ENCODE measurements at places on chromosomes 6 and 20.
A peak's percentile ranks its signal among the peaks of the same experiment; 100 is the strongest.

- no peak for DNase-seq
Observed at GRCh38 chr6:145214570-145214969, 520.8 kb downstream of the EPM2A start.

- no peak for DNase-seq
Observed at GRCh38 chr6:113954653-113955052, 16.3 kb downstream of the HDAC2 start.

- no peak for DNase-seq
Observed at GRCh38 chr20:7975851-7976414, 35.7 kb upstream of the HAO1 start.

GRCh38 chr6:140821196-140821595, 1311.5 kb upstream of the GJE1 start:
- no peak for DNase-seq

GRCh38 chr6:135922174-135922573, 70.7 kb downstream of the PDE7B start:
- DNase-seq, result peak; percentile 51

DNA sequence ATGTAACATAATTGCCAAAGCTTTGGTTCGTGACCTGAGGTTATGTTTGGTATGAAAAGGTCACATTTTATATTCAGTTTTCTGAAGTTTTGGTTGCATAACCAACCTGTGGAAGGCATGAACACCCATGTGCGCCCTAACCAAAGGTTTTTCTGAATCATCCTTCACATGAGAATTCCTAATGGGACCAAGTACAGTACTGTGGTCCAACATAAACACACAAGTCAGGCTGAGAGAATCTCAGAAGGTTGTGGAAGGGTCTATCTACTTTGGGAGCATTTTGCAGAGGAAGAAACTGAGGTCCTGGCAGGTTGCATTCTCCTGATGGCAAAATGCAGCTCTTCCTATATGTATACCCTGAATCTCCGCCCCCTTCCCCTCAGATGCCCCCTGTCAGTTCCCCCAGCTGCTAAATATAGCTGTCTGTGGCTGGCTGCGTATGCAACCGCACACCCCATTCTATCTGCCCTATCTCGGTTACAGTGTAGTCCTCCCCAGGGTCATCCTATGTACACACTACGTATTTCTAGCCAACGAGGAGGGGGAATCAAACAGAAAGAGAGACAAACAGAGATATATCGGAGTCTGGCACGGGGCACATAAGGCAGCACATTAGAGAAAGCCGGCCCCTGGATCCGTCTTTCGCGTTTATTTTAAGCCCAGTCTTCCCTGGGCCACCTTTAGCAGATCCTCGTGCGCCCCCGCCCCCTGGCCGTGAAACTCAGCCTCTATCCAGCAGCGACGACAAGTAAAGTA, 547 bp upstream of the ESR1 start:
- no peak for DNase-seq

DNA sequence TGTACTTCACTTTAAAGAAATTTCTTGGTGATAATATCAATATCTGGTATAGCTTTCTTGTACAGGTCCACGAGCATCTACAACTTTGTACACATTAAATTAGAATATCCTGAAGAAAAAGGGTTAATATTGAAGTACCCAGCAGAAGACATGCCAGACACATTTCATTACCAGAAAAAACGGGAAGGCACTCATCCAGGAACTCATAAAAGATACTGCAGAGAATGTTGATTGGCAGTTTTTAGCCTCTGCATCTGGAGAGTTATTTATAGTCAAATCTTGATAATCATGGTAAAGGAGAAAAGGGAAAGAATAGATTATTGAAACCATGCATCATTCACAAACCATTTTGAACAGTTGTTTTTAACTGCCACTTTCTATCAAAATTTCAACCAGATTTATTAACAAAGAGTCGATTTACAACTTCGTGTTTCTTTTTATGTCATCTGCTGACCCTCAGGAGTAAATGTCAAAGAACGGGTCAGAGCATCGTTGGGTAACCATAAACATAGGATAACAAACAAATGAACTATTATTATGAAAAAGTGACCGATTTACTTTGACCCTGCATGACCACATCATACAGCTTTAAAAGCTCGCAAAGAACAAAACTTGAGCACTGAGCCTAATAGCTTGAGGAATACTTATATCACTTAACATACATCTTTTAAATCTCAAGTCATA, 229.2 kb upstream of the SGK1 start:
- DNase-seq, result no peak

DNA sequence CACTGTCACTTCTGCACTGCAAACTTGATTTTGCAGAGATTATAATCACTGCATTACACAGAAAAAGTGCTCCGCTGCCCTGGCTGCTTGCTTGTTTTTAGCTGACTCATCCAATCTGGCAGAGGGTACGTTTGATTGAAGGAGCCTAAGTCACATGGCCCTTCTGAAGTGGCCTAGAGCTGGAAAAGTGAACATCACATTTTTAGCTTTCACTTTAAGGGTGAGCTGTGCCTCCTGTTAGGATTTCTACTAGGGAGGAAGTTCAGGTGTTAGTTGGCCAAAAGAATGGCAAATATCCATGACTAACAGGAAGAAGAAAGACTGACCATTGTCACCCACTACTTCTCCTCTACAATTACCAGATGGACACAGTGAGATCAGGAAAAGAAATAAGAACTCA, 889.1 kb upstream of the MAP3K7 start:
- peak; percentile 23 for DNase-seq

DNA sequence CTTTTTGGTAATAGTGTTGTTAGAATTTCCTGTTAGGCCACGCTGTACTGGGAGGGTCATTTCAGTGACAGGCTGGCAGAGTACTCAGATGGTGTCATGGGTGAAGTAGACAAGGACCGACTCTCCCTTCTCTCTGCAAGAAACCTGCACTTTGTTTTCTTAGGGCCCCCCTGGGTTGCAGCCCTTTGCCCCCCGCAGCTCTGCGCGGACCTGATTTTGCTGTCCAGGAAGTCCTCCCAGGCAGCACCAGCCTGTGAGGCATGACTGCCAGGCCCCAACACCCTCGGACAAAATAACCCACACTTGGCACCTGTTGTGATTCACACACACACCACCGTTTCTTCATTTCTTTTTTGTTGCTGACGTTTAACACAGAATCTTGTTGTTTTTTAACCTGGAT, 21.8 kb upstream of the CLDN20 start:
- no peak for DNase-seq

GRCh38 chr6:37517411-37517812, 17.7 kb upstream of the CCDC167 start:
- no peak for DNase-seq

DNA sequence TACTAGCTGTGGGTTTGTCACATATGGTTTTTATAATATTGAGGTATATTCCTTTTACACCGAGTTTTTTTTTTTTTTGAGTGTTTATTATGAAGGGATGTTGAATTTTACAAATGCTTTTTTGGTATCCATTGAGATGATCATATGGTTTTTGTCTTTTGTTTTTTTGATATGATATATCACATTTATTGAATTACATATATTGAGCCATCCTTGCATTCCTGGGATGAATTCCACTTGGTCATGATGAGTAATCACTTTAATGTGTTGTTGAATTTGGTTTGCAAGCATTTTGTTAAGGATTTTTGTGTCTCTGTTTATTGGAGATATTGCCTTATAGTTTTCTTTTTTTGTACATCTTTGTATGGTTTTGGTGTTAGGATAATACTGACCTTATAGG, 3.3 kb upstream of the ZNF337 start:
- DNase-seq, result no peak

DNA sequence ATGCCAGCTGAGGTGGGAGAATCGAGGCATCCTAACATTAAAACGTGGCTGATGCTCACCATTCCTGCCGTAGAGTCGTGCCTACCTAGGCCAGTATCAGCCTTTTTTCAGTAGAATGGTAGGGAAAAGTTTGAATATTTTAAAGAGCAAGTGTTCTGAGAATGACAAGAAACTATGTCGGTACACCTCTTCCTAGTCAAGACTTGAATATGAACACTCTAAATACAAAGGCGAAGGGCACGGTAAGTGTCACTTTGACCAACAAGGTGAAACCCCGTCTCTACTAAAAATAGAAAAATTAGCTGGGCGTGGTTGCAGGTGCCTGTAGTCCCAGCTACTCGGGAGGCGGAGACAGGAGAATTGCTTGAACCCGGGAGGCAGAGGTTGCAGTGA, 1.0 kb downstream of the GINM1 start:
- no peak for DNase-seq

DNA sequence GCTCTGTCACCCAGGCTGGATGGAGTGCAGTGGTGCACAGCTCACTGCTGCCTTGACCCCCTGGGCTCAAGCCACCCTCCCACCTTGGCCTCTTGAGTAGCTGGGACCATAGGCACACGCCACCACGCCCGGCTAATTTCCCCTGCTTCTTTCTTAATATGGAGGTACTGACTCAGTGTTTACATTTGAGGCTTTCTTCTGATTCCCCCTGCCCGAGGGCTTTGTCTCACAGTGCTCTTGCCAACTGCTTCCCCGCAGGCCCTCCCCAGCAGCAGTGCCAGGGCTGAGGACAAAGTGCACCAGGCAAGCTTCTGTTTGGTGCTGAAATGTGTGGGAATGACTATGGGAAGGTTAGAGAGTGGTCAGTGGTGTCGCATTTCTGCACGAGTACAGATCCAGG, 34.8 kb downstream of the NR2E1 start:
- no peak for DNase-seq

- DNase-seq, result no peak
Observed at GRCh38 chr6:136252441-136252840, 2.3 kb upstream of the MTFR2 start.

DNA sequence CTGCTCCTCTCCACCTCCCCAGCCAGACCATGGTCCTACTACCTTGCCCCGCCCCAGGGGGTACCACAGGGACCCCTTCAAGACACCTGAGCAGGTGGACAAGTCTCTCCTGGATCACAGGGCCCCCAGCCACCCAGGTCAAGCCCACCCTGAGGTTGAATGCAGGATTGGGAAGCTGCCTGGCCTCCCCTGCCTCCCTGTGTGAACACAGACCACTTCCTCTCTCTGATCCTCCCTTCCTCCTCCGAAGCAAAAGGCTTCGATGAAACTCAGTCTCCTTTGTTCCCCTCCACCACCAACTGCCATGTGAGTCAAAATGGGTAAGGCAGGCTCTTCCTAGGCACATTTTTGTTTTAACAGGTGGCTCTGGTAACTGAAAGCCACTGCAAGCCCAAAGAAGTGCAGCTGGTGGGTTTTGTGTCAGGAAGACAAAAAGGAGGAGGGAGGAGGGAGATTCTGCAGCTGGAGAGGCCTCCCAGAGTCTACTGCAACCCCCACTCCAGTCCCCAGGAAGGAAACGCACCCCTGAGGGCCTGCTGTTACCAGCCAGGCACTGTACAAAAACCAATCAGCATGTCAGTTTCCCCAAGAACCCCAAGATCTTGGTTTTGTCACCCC, 5.4 kb downstream of the ADA start:
- DNase-seq, result peak; percentile 16

- DNase-seq, result no peak
Observed at GRCh38 chr20:1955217-1955616, 38.6 kb downstream of the PDYN start.

- no peak for DNase-seq
Observed at GRCh38 chr6:16928387-16928786, 167.1 kb upstream of the ATXN1 start.

DNA sequence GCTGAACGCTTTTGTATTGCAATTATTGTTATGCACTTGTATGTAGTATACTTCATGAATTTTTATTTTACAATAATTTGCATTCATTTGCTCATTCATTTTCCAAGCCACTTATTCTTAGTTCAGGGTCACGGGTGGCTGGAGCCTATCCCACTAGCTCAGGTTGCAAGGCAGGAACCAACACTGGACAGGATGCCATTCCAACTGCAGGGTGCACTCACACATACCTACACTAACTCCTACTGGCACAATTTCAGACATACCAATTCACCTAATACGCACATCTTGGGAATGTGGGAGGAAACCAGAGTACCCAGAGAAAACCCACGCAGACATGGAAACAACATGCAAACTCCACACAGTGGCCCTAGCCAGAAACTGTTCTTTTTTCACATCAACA, 61.8 kb downstream of the LMBRD1 start:
- DNase-seq, result no peak

GRCh38 chr6:52497652-52498408, 77.7 kb downstream of the EFHC1 start:
- peak; percentile 80 for DNase-seq

DNA sequence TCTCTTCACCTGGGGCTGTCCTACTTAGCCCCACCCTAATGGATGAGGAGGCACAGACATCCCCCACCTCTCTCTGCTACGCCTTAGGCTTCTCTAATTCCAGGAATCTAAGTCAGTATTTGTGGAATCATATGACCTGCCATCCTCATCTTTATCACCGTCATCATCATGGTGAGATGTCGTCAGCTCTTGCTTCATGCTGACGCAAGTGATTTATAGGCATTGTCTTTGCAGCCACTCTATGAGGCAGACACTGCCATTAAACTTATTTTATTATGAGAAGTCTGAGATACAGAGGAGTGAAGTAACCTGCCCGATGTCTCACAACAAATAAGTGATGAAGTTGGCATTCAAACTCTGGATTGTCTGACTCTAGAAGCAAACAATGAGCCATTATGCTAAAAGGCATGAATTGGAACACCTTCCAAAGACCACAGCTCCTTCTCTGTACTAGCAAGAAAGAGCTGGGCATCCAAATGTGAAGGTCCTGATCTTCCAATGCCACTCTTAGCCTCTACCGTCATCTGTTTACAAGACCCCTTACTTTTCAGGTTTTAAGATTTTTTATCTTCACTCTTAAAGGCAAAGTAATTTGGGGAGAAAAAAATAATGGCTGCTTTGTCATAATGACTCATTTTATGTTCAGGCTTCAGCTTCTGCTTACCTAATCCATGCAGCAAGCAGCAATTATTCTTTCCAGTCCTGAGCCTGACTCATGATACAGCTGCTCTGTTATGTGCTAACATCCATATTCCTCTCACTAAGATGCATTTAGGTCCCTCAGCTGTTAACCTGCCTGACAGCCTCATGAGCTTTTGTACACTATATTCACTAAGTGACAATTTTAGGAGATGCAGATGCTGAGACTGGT, 113.7 kb upstream of the BCLAF1 start:
- DNase-seq, result no peak

- no peak for DNase-seq
Observed at GRCh38 chr6:167121335-167121841, 1.5 kb upstream of the CCR6 start.

GRCh38 chr6:8090650-8091049, 11.7 kb downstream of the EEF1E1 start:
- no peak for DNase-seq

GRCh38 chr20:12207875-12208274, 290.2 kb downstream of the BTBD3 start:
- no peak for DNase-seq

Measured in DMS153 (cell line).